ENCODE measurements at places on chromosomes 7 and 10. TPM values are rescaled to one million over a fixed set of nuclear protein-coding genes. Genes with fewer than 3 reads are reported as not detected.
A peak's percentile ranks its signal among the peaks of the same experiment; 100 is the strongest.

DNA sequence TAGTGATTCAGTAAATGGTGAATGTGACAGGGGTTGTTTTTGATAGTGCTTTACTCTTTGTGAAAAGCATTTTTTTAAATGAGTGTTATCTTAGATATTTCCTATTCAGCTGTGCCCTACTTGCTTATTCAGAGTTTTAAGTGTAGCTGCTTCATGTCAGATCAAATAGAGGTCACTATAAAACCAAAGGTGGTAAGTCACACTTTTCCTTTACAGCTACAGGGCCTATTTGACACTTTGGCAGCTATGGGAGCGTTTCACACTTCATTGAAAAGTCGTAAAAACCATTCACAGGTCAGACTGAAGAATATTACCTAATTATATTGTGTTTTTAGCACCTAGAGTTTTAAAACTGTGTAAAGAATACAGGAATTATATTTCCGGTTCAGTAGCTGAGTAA is 67.3 kb downstream of the ANKIB1 start:
- DNase-seq: no peak

- no peak for DNase-seq
Measured at GRCh38 chr7:1461646-1462375, 2.5 kb upstream of the MICALL2 start.

DNA sequence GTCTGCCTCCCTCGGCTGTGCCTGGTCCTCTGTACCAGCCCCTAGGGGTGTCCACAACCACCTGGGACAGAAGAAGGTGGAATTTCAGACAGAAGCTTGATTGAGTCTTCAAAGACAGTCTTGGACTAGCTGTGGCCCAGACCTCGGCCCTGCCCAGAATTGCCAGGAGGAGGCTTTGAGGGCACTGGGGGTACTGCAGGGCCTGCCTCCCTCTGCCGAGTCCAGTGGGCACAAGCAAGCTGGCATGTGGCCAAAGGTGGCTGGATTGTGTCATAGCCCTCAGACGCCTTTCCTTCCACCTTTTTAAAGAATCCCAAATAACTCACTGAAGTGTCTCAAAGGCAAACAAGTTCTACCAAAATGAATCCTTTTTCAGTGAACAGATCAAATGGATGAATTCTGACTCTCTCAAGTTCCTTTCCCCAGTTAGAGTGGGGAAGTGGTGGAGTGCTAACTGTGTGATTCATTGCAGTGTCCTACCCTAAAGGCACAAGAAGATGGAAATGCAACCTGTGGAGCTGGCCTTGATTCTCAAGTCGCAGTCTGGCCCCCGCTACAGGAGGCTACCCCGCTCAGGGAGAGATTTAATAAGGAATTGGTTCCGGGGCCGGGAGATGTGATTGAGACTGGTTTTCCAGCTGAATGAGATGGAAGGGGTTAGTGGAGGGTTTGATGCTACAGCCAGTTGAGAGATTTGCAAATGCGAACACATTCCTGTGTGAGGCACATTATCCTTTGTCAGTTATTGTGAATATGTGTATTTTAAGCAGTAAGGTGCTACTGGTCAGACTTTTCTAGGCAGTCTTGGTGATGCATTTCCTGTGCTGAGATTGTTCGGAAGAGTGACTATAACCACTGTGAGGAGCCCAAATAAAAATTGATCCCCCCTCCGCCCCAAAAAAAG is 28.8 kb upstream of the SLC26A4 start:
- no peak for DNase-seq

GRCh38 chr7:101087334-101088068 is 2.2 kb downstream of the TRIM56 start:
- no peak for DNase-seq

- no peak for DNase-seq
Measured at GRCh38 chr10:11046776-11047160, 29.1 kb downstream of the CELF2 start.

DNA sequence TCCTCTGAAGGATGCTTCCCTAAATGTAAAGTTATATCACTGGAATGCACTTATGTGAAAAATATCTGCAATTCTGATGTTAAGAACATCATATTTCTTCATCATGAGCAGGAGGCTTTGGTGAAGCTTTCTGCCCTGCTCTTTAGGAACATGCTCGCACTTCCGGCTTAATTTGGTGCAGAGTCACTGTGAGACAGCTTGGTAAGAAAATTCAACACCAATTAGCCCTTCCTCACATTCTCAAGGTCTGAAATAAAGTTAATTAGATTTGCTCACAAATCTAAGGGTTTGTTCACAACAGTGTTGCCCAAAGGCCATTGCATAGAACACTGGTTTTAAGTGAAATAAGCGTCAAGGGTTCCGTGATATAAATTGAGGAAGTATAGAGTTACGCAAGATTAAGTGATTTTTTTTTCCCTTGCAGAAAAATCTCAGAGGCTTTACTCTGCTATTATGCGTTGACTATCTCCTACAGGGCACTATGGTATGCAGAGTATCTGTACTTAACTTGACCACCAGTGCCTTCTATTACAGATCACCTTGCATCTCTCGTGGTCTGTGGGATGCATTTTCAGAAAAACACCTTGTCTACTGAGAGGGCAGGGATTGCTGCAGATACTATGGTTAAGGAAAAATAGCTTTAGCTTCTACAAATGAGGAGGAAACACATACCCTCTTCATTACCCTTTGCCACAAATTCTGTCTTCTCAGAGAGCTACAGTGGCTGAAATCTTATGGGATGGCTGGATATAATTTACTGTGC is 953.9 kb downstream of the TYW1 start:
- no peak for DNase-seq

DNA sequence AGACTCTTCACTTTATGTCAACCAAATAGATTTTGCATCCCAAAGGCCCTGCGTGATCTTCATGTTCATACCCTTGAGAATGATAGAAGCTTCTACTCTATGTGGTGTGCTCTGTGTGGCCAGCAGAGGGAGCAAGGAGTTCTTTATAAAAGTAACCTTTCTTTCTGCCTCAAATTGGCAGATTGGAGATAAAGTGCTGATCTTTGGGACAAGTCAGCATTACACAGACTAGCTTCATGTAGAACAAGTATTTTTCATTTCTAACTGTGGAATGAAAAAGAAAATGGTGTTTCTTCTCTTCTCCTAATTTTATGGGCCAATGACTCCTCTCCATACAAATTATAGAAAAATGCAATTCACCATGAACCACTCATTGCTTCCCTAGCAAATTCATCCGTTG is 1214.1 kb downstream of the SORCS1 start:
- peak; percentile 11 for DNase-seq

GRCh38 chr10:31383810-31384588 is 65.0 kb downstream of the ZEB1 start:
- no peak for DNase-seq

- no peak for DNase-seq
Measured at GRCh38 chr10:35735412-35735811, 93.3 kb upstream of the FZD8 start.

DNA sequence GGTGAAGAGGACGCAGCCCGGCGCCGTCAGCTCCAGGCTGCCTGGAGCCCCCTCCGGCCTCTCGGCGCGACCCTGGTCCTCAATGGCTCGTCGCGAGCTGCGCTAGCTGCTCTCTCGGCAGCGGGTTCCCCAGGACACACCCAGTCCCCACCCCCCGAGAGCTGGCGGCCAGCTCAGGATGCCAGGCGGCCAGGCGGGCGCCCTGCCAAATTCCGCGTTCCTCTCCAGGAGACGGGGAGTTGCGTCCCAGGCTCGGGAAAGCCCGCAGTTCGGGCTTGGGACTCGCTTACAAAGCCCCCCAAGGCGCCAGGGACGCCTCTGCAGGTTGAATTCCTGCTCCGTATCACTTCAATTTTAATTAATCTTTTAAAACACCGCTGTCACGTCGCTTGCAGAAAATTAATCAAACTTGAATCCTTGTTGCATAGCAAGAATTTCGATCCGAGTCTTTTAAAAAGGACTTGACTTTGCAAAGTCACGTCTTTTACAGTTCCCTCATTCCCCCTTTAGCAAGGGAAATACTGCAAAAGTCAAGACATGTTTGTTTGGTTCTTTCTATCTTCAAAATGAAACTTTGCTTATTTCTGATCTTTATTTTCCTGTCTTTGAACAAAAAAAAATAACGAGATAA is 28.2 kb downstream of the SKIDA1 start:
- peak; percentile 90 for DNase-seq

GRCh38 chr10:133262696-133263095 is 14.0 kb downstream of the ADAM8 start:
- DNase-seq: no peak

DNA sequence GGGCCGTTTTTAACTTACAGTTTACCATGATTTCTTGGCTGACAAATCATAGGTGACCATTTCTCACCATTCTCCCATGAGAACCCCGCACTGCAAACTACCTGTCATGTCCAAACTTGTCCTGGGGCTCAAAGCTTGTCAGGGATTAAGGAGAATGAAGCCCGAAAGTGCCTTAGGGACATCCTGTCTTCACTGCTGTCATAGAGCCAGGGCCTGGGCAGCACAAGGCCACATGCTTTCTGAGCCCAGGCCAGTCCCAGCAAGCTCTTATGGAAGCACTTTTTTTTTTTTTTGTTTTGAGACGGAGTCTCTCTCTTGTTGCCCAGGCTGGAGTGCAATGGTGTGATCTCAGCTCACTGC is 33.9 kb downstream of the CCM2 start:
- no peak for DNase-seq

The MMP21 gene
- not detected for total RNA-seq

The AGR3 gene
- not detected for total RNA-seq

The RET gene
- total RNA-seq: not detected

The PDZD8 gene
- total RNA-seq: 37.3 TPM

The HGF gene
- total RNA-seq: 41.0 TPM

The NPFFR1 gene
- not detected for total RNA-seq

The C10orf105 gene
- not detected for total RNA-seq

The VSTM4 gene
- 1.7 TPM for total RNA-seq

The DRGX gene
- 0.10 TPM for total RNA-seq

The OR2A5 gene
- not detected for total RNA-seq
